ENCODE measurements at places on chromosomes 13 and 19.

DNA sequence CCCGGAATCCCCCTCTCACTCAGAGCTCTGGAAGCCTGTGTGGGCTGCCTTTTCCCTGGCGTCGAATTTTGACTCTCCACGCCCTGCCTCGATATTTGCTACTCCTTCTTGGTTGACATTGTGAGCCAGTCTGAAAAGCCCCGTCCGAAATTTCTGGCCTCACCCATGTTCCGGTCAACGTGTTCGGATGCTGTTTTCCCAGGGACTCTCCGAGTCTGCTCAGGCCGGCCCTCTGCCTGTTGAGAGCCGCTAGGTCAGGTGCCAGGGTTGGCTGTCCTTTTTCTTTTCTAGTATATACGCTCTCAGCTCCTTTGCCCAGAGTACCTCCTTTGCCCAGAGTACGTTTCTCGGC is 6.8 kb upstream of the DGKH start:
- DNase-seq, result peak; percentile 50
- H3K4me1 ChIP-seq, result peaks cover 41% of the 10 kb centered on the region
- H3K36me3 ChIP-seq, result no peaks in the 10 kb centered on the region
- peaks cover 36% of the 10 kb centered on the region for H3K27me3 ChIP-seq
- H3K4me3 ChIP-seq, result peak overlapping the region; percentile 95
- peak overlapping the region; percentile 92 for H3K27ac ChIP-seq

- peaks cover 4% of the 10 kb centered on the region for H3K27me3 ChIP-seq
- H3K4me1 ChIP-seq, result peaks cover 24% of the 10 kb centered on the region
- no peaks in the 10 kb centered on the region for H3K36me3 ChIP-seq
- H3K27ac ChIP-seq, result no peak within 1 kb of the TSS
- DNase-seq, result peak; percentile 90
Observed at GRCh38 chr19:662962-663681, at the start of gene RNF126. Gene RNF126 (minus strand): TSS chr19:663214. CDS start chr19:663121, 93 bp downstream.

DNA sequence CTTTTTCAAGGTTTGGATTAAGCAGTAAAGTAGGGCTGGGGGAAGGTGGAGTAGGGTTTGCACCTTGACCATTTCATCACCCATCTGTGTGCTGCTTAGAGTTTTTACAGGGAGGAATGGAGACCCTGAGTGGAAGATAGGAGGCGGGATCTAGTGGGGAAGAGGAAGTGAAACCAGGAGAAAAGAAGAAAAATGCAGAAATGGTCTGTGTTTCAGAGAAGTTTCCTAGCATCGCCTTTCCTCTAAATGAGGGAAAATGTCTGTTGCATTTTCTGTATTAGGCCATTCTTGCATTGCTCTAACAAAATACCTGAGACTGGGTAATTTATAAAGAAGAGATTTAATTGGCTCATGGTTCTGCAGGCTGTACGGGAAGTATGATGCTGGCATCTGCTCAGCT is 64.1 kb downstream of the TPT1 start:
- no peak for DNase-seq
- H3K27ac ChIP-seq, result peak overlapping the region; percentile 87
- H3K36me3 ChIP-seq, result peaks cover 39% of the 10 kb centered on the region

GRCh38 chr19:48396824-48397176 is 3.3 kb downstream of the GRIN2D start:
- peak overlapping the region; percentile 86 for H3K4me3 ChIP-seq
- no peak for DNase-seq
- peaks cover 80% of the 10 kb centered on the region for H3K4me1 ChIP-seq
- H3K27me3 ChIP-seq, result peaks cover 27% of the 10 kb centered on the region

DNA sequence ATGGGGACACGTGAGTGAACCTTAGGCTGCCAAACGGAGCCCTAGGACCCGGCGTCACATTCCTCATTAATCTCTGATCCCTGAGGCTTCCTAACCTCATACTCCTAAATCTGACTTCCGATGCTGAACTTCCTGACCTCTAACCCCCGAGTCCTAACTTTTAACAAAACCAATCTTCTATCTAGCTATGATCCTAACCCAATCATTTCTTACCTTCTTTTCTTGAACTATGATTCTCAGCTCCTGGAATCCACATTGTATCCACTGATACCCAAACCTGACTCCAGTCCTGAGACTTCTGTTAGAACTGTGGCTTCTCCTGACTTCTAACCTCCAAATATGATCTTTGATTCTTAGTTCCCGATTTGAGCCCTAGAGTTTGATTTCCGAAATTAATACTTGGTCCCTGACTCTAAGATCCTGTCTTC is 447 bp downstream of the NFKBIB start:
- peak overlapping the region; percentile 88 for H3K4me3 ChIP-seq
- peaks cover 3% of the 10 kb centered on the region for H3K27me3 ChIP-seq
- DNase-seq, result no peak
- peaks cover 22% of the 10 kb centered on the region for H3K36me3 ChIP-seq

DNA sequence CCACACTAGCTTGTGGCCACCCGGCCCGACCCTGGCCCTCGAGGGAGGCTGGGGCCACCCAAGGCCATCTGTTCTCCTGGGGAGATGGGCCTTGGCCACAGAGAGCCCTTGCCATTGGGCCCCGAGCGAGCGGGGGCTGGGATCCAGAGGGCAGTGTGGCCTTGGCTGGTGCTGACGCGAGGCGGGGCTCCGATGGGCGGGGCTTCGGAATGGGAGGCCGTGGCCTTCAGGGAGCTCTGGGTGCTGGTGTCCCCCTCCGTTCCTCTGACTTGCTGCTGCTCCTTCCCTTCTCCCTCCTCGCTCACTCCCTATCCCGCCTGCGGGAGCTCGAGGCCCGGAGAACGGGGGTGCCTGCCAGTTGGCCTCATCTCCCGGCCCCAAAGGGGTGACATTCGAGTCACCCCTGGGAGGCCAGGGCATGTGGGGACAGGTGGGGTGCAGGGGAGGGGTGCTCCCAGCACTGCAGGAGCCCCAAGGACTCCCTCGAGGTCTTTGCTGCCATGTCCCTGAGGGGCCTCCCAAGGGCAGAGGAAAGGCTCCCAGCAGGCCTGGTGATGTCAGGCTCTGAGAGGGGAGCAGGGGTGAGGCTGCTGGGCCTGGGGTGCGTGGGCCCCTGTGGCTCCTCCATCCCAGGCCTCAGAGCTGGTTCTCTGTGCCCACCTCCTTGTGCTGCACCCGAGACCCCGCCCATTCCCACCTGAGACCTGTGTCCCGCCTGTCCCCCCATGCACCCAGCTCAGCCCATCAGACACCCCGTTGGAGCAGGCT is 4.2 kb downstream of the NCLN start:
- H3K27ac ChIP-seq, result no peak overlapping the region
- peaks cover 21% of the 10 kb centered on the region for H3K4me1 ChIP-seq
- peaks cover 14% of the 10 kb centered on the region for H3K36me3 ChIP-seq
- H3K27me3 ChIP-seq, result peaks cover 4% of the 10 kb centered on the region
- no peak overlapping the region for H3K4me3 ChIP-seq

GRCh38 chr19:58409010-58409790 is 751 bp downstream of the ZNF584 start:
- peaks cover 35% of the 10 kb centered on the region for H3K4me1 ChIP-seq
- H3K4me3 ChIP-seq, result peak overlapping the region; percentile 87
- H3K36me3 ChIP-seq, result peaks cover 42% of the 10 kb centered on the region
- DNase-seq, result peak; percentile 33

GRCh38 chr13:25574437-25575411 is 202.9 kb downstream of the ATP8A2 start:
- peaks cover 28% of the 10 kb centered on the region for H3K4me1 ChIP-seq
- peak; percentile 86 for DNase-seq
- peaks cover 17% of the 10 kb centered on the region for H3K27me3 ChIP-seq
- H3K27ac ChIP-seq, result no peak overlapping the region

DNA sequence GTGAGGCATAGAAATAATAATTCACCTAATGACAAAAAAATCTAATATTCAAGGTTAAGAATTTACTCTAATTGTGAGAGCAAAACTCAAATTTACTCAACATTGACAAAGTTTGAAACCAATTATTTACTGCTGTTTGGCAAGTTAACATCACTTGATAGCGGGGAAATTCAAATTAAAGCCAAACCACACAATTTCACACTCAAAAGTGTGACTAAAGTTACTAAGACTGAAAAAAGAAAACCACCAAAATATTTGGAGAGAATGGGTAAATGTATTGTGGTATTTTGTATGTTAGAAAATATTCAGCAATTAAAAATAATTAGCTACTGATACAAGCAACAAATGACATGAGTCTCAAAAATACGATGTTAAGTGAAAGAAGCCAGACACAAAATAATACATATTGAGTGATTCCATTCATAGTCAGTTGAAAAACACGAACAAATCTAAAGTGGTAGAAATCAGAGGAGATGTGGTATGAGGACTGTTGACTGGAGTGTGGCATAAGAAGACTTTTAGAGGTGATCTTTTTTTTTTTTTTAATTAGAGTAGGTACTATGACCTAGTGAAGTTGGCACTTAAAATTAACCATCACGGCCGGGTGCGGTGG is 541.4 kb upstream of the ATXN8OS start:
- no peaks in the 10 kb centered on the region for H3K27me3 ChIP-seq
- H3K4me1 ChIP-seq, result no peaks in the 10 kb centered on the region
- peaks cover 4% of the 10 kb centered on the region for H3K36me3 ChIP-seq
- H3K27ac ChIP-seq, result no peak overlapping the region
- H3K4me3 ChIP-seq, result no peak overlapping the region
- no peak for DNase-seq

- no peak overlapping the region for H3K27ac ChIP-seq
- H3K36me3 ChIP-seq, result peaks cover 57% of the 10 kb centered on the region
- no peak for DNase-seq
- no peaks in the 10 kb centered on the region for H3K27me3 ChIP-seq
Observed at GRCh38 chr13:21686751-21687391, 16.0 kb downstream of the FGF9 start.

DNA sequence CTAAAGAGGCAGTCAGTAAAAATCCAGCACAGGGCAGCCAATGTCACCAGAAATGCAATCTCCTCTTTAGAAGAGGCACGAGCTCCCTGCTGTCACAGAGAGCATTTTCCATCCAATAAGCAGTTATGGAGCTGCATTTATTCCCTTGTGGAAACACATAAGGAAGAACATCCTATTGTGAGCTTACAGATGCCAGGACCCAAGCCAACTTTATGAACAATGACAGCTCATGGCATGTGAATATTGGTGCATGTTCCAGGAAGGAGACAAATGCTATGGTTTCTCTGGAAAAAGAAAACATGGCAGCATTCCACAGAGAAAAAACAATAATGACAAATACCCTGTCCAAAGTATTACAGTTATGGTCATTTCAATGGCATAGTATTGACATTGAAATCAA is 955.6 kb downstream of the UQCRFS1 start:
- no peaks in the 10 kb centered on the region for H3K36me3 ChIP-seq
- H3K27ac ChIP-seq, result no peak overlapping the region
- DNase-seq, result no peak
- H3K4me3 ChIP-seq, result no peak overlapping the region
- H3K4me1 ChIP-seq, result peaks cover 5% of the 10 kb centered on the region
- peaks cover 12% of the 10 kb centered on the region for H3K27me3 ChIP-seq

DNA sequence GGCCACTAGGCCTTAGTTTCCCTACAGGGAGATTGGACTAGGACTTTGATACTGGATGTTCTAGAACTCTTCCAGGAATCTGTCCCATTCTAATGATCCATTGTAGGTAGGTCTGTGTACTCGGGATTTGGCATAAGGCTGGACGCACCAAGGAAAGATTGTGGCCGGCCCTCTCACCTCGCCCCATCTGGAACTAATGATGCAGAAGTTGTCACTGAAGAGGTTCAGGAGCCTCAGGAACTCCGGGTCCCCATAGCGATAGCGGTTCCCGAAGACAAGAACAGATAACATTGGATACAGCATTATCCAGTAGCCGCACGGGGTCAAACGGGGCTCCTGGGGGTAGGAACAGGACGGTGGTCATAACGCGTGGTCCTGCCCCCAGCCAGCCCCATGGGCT is 11.2 kb downstream of the EGLN2 start:
- H3K27ac ChIP-seq, result peak overlapping the region; percentile 34
- H3K4me3 ChIP-seq, result peak overlapping the region; percentile 90
- peaks cover 11% of the 10 kb centered on the region for H3K36me3 ChIP-seq
- DNase-seq, result no peak

- H3K27ac ChIP-seq, result no peak overlapping the region
- DNase-seq, result no peak
- no peaks in the 10 kb centered on the region for H3K4me1 ChIP-seq
- H3K36me3 ChIP-seq, result no peaks in the 10 kb centered on the region
Observed at GRCh38 chr13:34578917-34579316, 363.2 kb upstream of the NBEA start.

GRCh38 chr19:617551-618246 is 15.6 kb downstream of the POLRMT start:
- no peaks in the 10 kb centered on the region for H3K27me3 ChIP-seq
- no peak for DNase-seq
- no peak overlapping the region for H3K27ac ChIP-seq
- H3K36me3 ChIP-seq, result peaks cover 41% of the 10 kb centered on the region
- no peak overlapping the region for H3K4me3 ChIP-seq

DNA sequence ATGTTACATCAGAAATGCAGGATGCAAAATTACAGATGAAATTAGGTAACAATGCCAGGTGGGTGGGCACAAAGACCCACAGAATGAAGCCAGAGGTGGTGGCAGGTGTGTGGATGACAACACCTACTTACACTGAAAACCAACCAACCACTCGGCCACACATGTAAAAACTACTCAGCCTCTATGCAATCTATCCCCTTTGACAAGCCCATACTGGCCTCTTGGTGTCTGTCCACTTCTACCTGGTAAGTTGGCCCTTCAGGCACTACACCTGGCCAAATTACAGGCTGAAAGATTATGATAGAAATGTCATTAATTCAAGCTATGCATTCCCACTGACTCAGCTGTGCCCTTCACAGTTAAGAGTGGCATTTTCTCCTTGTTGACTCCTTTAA is 50.0 kb downstream of the BRD4 start:
- no peak overlapping the region for H3K4me3 ChIP-seq

GRCh38 chr13:21322327-21322965 is 136.7 kb downstream of the ZDHHC20 start:
- H3K27me3 ChIP-seq, result peaks cover 46% of the 10 kb centered on the region
- no peak overlapping the region for H3K4me3 ChIP-seq
- no peak overlapping the region for H3K27ac ChIP-seq
- H3K4me1 ChIP-seq, result peaks cover 26% of the 10 kb centered on the region
- peaks cover 12% of the 10 kb centered on the region for H3K36me3 ChIP-seq

GRCh38 chr19:2523630-2524311 is 47.8 kb downstream of the GADD45B start:
- DNase-seq, result no peak
- H3K4me1 ChIP-seq, result peaks cover 16% of the 10 kb centered on the region
- no peaks in the 10 kb centered on the region for H3K36me3 ChIP-seq
- no peaks in the 10 kb centered on the region for H3K27me3 ChIP-seq
- H3K4me3 ChIP-seq, result no peak overlapping the region

- H3K27me3 ChIP-seq, result peaks cover 79% of the 10 kb centered on the region
- H3K4me3 ChIP-seq, result peak overlapping the region; percentile 69
- DNase-seq, result peak; percentile 59
- H3K27ac ChIP-seq, result no peak overlapping the region
- peaks cover 37% of the 10 kb centered on the region for H3K4me1 ChIP-seq
- no peaks in the 10 kb centered on the region for H3K36me3 ChIP-seq
Observed at GRCh38 chr19:6534451-6535093, 3.7 kb downstream of the TNFSF9 start.

DNA sequence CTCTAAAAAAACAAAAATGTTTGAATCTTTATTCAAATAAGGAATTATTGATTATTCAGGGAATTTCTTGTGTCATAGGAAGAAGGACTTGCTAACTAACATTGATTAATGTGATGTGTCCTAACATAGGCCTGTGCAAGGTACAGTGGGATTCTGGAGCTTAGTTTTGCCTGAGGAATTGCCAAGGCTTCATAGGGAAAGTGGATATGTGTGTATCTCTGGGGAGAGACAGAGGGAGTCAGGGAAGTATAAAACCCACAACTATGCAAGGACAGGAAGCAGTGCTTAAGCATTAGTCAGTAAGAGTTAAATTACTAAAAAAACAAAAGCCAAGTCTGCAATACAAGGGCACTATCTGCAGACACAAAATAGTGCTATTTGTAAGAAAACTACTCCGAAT is 59.6 kb downstream of the WDFY2 start:
- H3K27ac ChIP-seq, result peak overlapping the region; percentile 91
- H3K4me3 ChIP-seq, result peak overlapping the region; percentile 67
- peaks cover 47% of the 10 kb centered on the region for H3K4me1 ChIP-seq
- H3K36me3 ChIP-seq, result peaks cover 10% of the 10 kb centered on the region
